Naive thymus-derived CD8-positive, alpha-beta T cell (primary cell): ENCODE measurements at places on chromosomes 13 and 19.

GRCh38 chr13:111479412-111479811, 159.0 kb downstream of the TEX29 start:
- no peak for DNase-seq

GRCh38 chr13:25088562-25089221, 7.2 kb upstream of the PABPC3 start:
- no peak for DNase-seq

DNA sequence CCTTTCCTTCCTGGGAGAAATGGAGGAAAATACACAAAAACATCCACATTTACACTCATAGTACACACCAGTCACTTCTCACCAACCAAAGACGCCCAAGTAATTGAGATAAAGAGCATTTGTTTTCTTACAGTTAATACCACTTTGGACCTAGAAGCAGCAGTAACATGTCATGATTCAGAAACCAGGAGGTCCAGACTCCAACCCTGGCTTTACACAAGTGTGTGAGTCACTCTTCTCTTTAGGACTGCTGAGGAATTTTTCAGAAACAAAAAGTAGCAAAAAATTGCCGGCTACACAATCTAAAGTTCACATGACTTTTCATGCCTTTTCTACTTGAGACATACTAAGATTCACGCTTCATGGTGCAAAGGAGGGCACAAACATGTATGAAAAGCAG, 42.1 kb downstream of the TUBGCP3 start:
- no peak for DNase-seq

DNA sequence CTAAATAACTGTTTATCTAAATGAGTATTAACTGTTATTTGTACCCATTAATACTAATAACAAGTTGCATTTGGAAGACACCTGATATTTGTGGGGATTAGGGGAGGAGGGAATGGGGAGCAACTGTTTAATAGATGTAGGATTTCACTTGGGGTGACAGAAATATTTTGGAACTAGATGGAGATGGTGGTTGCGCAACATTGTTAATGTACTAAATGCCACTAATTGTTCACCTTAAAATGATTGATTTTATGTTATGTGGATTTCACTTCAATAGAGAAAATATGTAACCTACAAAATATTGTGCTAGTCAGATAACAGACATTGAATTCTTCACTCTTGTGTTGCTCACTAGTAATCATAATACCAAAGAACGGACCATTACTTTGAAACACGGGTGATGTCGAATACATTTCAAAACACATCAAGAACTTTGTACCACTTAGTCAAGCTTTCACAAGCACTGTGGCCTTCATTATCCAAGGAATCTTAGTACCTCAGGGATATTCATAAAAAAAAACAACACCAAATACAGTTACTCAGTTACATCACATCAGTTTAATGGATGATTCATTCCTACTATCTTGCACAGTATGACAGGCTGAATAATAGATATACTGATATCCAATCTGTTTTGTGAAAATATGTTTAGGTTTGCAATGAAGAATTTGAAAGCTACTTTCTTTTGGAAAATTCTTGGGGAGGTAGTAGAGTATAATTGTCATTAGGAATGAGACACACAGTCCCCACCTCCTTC, 721.8 kb downstream of the PCDH9 start:
- DNase-seq: no peak

- DNase-seq: peak; percentile 41
These were observed 47.6 kb upstream of the GPI start for GRCh38 chr19:34317311-34317927.

GRCh38 chr13:39566216-39566869, 36.6 kb downstream of the LHFPL6 start:
- no peak for DNase-seq

GRCh38 chr19:44988896-44989556, 12.2 kb upstream of the RELB start:
- DNase-seq: peak; percentile 56

DNA sequence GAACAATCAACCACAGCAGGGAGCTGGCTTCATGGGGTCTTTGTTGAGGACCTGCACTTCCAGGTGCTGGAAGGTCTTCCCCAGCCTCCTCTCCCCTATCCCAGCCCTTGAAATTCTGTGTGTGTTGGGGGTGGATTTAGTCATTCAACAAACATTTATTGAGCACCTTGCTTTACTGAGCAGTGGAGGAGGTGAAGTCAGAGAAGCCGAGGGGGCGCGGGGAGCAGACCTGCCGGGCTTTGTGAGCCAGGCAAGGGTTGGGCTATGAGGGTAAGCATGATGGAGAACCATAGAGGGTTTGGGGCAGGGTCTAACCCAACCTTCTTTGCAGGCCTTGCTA, 3.5 kb upstream of the C19orf85 start:
- no peak for DNase-seq

GRCh38 chr13:42413484-42413815, 141.5 kb downstream of the AKAP11 start:
- DNase-seq: no peak

DNA sequence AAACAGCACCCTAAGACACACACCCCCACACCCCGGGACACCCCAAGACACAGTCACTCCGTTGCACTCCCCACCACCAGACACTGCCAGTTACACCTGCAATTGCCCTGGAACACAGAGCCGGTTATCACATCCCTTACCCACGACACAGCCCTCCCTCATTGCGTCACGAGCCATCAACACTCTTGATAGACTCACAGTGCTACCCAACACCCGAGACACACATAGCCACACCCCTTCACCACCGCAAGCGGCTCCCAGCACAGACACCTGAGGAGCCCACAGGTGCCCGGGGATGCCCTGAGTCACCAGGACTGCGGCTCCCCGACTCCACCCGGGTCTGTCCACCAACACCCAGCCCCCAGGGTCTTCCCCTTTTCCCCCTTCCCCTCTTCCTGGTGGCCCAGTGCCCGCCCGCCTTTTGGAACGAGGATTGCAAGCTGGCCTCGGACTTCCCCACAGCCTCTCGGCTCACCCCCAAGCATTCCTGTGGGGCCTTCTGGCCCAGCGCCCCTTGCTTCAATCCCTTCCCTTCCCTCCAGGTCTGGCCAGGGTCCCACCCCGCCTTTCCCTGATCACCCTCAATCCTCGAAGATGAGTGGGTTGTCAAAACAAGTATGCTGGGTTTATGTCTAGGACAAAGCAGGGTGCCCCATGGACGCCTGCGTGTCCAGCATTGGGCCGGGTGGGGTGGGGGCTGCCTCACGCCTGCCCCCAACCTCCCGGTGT, 1.7 kb upstream of the PTGER1 start:
- no peak for DNase-seq

DNA sequence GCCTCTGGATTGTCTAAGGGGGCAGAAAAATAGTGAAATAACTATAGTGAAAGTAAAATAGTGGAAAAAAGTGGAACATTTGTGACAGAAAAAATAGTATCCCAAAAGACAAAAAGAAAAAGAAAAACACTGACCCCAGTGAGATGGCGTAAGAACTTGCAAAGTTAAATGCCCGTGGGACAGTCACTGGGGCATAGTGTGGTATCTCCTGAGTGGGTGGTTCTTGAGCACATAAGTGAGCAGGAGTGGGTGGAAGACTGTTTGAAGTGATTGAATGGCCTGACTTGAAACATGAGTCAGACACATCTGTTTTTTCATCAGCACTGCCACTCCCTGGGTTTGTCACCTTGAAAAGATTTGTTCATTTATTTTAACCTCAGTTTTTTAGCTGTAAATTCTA, 2.5 kb downstream of the ZNF430 start:
- DNase-seq: no peak
